Mesothelial cell of epicardium (in vitro differentiated cells): ENCODE measurements at places on chromosomes 5 and 9.

- DNase-seq = no peak
Observed at GRCh38 chr9:88892724-88893123, 98.5 kb upstream of the S1PR3 start.

DNA sequence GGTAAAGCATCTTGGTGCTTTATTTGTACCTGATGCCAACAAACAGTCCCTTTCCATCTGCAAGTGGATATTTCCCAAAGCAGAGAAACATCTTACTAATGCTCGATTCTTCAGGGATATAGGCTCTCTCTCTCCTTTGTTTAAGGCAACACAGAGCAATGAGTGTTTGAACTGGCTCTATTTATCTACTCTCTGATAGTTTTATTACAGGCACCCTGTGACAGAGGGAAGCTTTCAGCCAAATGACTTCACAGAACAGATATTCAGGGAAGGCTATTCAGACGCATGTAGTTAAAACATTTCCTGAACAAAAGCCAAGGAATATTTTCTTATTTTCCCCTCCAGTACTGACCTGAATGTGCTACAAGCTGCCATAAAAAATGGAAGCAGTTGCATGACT is 141.8 kb downstream of the YIPF5 start:
- DNase-seq = no peak

DNA sequence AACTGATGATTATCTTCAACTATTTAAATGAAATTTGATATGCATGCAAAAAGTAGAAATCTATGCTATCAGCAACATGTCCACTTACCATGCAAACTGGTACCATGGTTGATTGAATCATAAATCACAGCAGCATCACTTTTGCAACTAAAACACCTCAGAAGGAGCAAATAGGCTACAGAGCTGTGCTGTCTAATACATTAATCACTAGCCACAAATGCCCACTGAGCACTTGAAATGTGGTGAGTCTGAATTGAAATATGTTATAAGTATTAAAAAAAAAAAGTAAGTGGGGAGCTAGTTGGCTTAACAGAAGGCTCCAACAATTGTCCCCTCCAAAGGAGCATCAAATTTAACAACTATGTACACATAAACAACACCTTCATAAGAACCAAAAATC is 112.5 kb downstream of the FAM114A2 start:
- no peak for DNase-seq

DNA sequence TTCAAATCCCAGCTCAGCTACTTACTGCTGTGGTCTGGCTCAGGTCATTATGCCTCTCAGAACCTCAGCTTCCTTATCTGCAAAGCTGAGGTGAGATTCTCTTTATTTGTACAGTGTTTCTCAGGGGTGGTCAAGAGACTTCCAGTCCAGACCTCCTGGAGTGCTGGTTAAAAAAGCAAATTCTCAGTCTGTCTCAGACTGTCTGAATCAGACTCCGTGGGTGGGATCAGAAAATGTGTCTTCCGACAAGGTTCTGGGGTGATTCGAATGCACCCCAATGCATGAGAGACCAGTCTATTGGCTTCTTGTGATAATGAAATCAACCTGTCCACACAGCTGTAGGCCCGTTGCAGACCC is 137.7 kb upstream of the SMIM23 start:
- DNase-seq = no peak

DNA sequence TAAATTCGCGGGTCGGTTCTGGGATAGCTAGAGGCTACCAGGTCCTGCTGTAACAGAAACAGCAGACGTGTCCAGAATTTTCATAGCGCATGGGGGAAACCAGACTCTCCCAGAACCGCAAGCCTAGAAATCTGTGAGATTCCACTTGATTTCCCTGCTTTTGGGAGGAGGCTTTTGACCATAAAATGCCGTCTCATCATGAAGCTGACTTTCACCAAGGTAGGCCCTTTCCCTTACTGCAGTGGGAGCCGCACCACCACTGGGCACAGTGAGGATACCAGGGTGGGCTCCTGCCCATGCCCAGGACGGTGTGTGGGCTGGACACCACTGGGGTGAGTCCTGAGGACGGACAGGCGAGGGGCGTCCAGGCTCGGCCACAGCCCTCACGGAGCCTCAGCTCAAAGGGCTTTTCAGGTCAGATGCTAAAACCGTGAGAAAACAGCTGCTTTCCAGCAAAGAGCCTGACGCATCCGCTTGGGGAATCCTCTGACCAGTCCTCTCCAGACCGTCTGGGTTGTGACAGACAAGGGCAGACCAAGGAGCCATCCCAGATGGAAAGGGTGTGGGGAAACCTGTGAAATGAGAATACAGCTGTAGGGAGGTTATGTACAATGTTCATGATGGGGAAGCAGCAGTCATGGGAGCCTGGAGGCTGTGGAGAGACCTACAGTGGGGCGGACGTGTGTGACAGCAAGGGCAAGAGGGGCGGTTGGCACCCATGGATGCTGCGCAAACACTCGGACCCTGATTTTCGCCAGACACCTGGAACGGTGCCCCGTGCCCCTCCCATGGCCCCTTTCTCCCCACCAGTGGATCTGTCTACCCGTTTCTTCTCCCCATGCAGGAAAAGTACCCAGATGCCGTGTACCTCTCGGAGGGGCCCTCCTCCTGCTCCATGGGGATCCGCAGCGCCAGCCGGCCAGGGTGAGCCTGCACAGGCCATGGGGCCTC is 59.2 kb downstream of the IPPK start:
- no peak for DNase-seq

- DNase-seq = no peak
Observed at GRCh38 chr5:36575361-36575781, 31.0 kb upstream of the SLC1A3 start.

DNA sequence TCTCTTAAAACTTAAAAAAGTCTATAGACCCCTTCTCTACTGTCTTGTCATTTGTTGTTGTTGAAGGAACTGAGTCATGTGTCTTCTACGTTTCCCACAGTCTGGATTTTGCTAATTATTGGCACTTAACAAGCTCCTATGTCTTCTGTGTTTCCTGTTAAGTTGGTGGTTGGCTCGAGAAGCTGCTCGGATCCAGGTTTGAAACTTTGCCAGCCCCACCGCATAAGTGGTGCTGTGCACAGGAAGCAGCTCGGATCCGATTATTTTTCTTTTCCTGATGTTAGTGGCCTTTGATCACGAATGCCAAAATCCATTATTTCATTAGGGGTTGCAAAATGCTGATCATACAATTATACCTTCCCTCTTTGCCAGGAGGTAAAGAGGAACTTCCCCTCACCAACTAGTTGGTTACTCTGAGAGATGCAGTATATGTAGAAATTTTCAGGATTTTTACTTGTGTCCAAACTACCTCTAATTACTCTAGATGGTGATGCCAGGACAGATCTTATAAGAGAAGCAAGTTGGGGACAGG is 186.5 kb downstream of the NSG2 start:
- DNase-seq = no peak

DNA sequence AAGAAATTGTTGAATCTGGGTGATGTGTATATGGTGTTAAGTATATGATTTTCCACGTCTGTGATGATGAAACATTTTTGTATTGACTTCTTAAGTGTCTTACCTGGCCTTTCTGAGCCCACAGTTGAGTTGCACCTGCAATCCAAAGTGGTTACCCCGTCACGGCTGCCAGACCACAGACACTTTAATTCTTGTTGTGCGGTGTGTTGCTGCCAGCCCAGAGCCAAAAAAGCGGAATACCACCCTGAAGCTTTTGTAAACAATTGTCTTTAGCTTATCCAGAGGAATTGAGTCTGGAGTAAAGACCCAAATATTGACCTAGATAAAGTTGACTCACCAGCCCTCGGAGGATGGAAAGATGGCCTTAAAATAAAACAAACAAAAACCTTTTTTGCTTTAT is 35.1 kb downstream of the MTAP start:
- DNase-seq = no peak

DNA sequence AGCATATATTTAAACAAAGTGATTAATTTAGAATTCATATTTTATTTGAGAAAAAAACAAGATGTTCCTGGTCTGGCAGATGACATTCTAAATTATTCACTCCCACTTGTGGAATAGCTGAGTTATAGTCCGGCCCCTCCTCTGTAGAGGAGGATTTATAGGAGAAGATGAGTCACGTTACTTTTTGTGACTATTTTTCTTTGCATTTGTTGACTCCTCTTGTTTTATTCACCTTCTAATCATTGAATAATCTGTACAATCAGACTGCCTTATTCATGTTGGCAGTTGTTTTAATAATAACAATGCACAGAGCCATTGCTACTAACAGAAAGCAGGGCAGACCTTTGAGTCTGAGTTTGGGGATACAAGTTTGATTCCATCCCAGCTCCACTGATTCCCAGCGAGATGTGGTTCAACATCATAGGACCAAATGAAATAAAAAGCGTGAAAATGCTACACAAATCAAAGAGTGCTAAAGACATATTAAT is 23.2 kb downstream of the DOCK8 start:
- no peak for DNase-seq

- DNase-seq = peak; percentile 10
Observed at GRCh38 chr5:3348576-3349535, 246.8 kb upstream of the IRX1 start.

- no peak for DNase-seq
Observed at GRCh38 chr5:81005708-81006107, 45.5 kb downstream of the RASGRF2 start.

DNA sequence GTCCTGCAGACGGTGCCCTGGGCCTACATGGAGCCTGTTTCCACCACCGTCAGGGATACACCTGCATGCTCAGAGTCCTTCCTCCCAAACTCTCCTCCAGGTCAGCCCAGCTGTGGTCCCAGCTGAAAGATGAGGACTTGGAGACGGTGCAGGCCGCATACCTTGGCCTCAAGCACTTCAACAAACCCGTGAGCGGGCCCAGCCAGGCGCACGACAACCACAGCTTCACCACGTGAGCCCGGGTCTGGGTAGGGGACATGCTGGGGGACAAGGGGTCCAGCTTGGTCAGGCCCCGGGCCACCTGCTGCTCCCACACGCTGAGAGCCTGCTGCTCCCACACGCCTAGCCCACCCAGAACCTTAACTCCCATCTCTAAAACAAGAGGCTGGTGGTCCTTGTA is 16.6 kb upstream of the CARD19 start:
- DNase-seq = no peak

- DNase-seq = no peak
Observed at GRCh38 chr5:60372786-60373185, 327.2 kb downstream of the DEPDC1B start.

GRCh38 chr5:80034559-80034958 is 589 bp upstream of the THBS4 start:
- DNase-seq = no peak

DNA sequence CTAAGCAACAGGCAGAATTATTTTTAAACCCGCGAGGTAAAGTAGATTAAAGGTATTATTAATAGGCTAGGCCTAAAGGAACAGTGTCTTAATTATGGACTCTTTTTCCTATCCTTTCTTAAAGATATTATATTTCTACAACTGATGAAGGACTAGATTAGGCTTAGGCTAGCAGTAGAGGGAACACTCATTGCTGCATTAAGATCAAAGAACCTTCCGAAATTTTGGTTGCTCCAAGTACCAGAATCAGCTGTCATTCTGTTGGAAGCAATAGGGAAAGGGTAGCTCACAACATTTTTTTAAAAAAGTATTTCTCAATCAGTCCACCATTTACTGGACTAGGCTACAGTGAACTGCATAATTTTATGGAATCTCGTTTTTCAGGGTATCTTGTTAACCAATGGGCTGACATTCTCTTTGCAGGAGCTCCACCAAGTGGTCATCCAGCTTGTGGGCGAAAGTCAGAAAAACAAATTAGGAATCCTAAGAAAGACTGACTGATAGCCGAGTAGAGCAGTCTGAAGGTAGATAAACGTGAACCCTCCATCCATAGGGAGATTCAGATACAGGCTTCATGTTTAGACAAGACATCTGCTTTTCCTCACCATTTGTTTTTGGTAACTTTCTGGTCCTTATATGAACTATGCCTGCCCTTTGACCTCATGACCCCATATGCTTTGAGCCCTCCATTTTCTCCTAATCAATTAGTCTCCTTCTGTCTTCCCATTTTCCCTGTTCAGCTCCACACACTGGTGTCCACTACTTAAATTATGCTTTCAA is 103.6 kb upstream of the CHD1 start:
- no peak for DNase-seq

- no peak for DNase-seq
Observed at GRCh38 chr9:131840751-131841702, 101.2 kb upstream of the RAPGEF1 start.

DNA sequence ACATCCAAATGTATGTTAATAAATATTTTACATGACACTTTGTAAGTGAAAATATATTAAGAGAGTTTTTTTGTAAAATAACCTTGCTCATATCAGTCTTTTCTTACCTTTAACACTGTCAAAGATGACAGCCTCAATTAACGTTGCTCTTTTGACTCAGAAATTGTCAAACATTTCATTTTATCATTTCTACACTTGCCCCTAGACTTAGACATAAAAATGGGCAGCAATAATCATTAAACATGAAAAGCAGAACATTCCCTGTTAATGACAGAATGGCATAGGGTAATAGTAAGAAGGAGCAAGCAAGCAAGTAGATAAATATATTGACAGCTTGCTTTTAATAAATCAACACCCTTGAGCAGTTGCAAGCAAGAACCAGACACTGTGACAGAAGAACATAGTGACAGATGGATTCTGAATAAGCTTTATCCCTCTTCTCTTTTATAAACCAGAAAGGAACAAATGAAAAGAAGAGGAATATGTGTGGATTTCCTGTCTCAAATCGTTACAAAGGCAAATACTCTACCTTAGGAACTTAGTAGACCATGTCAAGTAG is 796.0 kb upstream of the CHD1 start:
- no peak for DNase-seq

- DNase-seq = no peak
Observed at GRCh38 chr9:18333157-18333556, 140.8 kb upstream of the ADAMTSL1 start.

GRCh38 chr5:102818345-102818744 is 63.2 kb downstream of the PAM start:
- DNase-seq = no peak

- no peak for DNase-seq
Observed at GRCh38 chr9:89695441-89695891, 90.7 kb downstream of the GADD45G start.

GRCh38 chr5:31921852-31922305 is 252.2 kb downstream of the GOLPH3 start:
- no peak for DNase-seq

DNA sequence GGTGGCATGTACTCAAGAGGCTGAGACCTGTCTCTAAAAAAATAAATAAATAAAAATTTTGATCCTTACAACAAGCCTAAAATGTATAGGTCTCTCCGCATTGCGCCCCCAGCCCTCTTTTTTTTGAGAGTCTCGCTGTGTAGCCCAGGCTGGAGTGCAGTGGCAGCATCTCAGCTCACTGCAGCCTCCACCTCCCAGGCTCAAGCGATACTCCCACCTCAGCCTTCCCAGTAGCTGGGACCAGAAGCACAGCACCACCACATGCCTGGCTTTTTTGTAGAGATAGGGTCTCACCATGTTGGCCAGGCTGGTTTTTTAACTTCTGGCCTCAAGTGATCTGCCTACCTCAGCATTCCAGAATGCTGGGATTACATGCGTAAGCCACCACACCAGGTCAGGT is 2.2 kb upstream of the GARIN3 start:
- no peak for DNase-seq
